Chondrocyte (in vitro differentiated cells): ENCODE measurements at places on chromosomes 11 and 22. TPM values are rescaled to one million over a fixed set of nuclear protein-coding genes. Genes with fewer than 3 reads are reported as not detected.

DNA sequence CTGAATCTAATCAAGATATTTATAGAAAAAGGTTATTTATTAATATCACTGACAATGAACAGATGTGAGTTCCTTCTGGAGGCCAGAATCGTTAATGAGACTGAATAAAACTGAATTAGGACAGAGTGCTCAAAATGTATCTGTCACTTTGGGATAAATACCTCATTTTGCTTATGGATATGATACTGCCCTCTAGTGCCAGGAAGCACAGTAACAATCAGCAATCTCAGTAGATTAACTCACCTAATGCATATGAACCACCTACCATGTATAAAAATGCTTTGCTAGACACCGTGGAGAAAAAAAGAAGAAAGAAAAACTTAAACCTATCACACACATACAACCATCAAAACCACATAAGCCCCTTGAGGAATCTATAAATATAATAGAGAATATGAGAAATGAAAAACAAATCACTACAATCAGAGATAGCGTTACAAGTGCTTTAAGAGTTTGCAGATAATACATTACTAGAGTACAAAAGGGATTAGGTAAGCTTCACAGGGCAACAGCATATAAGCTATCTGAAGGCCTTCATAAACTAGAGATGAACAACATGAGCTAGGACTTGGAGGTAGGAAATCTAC, 117.4 kb downstream of the SGSM3 start:
- DNase-seq = no peak

- no peak for DNase-seq
These were observed 3.4 kb upstream of the CTNND1 start for GRCh38 chr11:57758174-57758573.

The NOX4 gene
- 35.3 to 102 TPM (median 39.1 TPM) in 3 replicates for total RNA-seq

DNA sequence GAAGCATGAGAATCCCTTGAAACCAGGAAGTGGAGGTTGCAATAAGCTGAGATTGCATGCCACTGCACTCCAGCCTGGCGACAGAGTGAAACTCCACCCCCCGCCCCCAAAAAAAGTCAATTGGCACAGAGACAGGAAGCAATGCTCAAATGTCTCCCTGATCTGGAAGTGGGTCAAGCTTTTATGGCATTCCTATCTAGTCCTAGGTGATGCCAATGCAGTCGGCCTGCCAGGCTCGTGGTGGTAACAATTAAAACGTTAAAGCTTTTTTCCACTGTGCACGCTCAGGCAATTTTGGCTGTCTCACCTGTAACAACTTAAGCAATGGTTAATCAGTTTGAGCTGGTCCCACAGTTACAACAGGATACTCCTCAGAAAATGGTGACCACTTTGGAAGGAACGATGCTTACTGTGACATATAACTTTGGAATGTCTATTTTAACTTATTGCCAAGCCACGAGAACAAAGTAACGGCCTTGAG, 18.9 kb upstream of the PISD start:
- DNase-seq = peak; percentile 13

The MRGPRE gene
- not detected in 3 replicates for total RNA-seq

The EP300 gene
- 53.1 to 58.1 TPM (median 57.8 TPM) in 3 replicates for total RNA-seq

GRCh38 chr11:5608808-5609207, 12.4 kb downstream of the TRIM6 start:
- no peak for DNase-seq

GRCh38 chr22:38930512-38930911, 26.9 kb upstream of the APOBEC3A start:
- DNase-seq = no peak
